NCI-H1105 (cell line): ENCODE measurements at places on chromosomes 5 and 9.
A peak's percentile ranks its signal among the peaks of the same experiment; 100 is the strongest.

GRCh38 chr9:21552244-21553170 lies 70.4 kb upstream of the IFNE start:
- DNase-seq: no peak

DNA sequence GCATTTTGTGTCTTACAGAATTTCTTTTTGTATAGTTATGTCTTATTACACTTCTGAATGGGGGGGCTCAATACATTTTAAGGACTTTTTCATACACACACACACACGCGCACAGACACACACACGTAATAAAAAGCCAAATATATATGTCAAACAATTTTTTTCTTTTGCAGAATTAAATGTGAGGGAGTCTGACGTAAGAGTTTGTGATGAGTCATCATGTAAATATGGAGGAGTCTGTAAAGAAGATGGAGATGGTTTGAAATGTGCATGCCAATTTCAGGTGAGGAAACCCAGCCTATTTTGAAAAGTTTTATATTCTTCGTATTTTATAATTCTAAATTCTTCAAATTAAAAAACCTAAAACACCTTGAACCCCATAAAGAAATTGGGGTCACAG lies 25.6 kb downstream of the TMEFF1 start:
- DNase-seq: no peak

- DNase-seq: peak; percentile 47
Measured at GRCh38 chr5:142063878-142064331, 44.7 kb upstream of the NDFIP1 start.

GRCh38 chr5:1824109-1824821 lies 23.1 kb downstream of the NDUFS6 start:
- no peak for DNase-seq

- no peak for DNase-seq
Measured at GRCh38 chr5:109961751-109962150, 272.0 kb downstream of the MAN2A1 start.

GRCh38 chr9:88803546-88804253 lies 187.6 kb upstream of the S1PR3 start:
- DNase-seq: no peak

- no peak for DNase-seq
Measured at GRCh38 chr9:86605303-86605702, 251.1 kb upstream of the TUT7 start.

- no peak for DNase-seq
Measured at GRCh38 chr9:124079176-124079925, 67.8 kb downstream of the LHX2 start.

DNA sequence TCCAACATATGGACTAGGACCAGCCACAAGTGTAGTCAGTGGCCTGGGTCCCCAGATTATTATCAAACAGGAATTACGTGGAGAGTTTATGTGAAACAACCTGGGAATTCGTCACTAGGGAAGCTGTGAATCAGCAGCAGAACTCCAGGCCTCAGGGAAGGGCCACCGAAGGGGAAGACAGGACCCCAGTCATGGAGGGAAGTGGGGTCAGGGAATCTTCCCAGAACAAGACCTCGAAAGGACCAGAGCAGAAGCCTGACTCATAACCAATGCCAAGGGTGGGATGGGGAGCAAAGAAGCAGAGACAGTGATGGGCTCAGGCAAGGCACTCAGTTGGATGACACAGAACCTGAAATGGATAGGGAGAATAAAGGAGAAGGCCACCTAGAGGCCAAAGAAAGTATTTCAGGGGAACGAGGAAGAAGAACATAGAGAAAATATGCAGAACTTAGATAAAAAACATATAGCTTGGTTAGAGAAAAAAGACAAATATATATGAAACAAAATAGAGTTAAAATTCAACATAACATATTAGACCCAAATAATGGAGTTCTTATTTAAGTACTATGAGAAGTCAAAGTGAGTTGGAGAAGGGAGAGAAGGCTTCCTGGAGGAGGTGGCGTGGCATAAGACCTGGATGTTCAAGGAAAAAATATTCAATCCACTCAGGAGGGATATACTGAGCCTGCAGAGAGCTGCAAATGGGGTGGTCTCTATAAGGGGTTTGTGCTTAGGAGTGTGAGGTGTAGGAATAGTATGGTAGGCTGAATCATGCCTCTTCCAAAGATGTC lies 66.7 kb upstream of the CAST start:
- DNase-seq: no peak

- no peak for DNase-seq
Measured at GRCh38 chr5:37812365-37812764, 27.5 kb downstream of the GDNF start.

DNA sequence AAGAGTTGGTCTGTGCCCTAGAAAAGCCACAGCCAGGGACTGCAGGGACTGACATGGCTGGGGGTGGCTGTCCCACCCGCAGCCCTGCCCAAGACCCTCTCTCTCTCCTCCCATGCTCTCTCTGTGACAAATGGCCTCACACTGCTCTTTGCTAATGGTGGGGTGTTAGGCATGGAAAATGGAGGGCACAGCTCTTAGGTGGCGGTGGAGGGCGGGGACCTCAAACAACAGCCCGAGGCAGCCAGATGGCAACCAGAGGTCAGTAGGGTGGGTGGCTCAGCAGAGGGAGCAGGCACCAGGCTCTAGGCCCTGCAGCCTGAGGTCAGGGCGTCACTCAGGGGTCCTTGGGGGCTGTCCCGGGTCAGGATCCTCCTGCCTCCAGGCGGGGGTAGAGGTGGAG lies 73.9 kb upstream of the DAB2IP start:
- DNase-seq: no peak

- DNase-seq: no peak
Measured at GRCh38 chr9:69831611-69832010, 11.0 kb downstream of the CFAP95 start.

GRCh38 chr9:121082075-121082474 lies 7.3 kb downstream of the CNTRL start:
- no peak for DNase-seq

GRCh38 chr9:132008184-132008803 lies 71.4 kb downstream of the MED27 start:
- no peak for DNase-seq

- no peak for DNase-seq
Measured at GRCh38 chr5:98128271-98128670, 645.2 kb upstream of the RGMB start.

DNA sequence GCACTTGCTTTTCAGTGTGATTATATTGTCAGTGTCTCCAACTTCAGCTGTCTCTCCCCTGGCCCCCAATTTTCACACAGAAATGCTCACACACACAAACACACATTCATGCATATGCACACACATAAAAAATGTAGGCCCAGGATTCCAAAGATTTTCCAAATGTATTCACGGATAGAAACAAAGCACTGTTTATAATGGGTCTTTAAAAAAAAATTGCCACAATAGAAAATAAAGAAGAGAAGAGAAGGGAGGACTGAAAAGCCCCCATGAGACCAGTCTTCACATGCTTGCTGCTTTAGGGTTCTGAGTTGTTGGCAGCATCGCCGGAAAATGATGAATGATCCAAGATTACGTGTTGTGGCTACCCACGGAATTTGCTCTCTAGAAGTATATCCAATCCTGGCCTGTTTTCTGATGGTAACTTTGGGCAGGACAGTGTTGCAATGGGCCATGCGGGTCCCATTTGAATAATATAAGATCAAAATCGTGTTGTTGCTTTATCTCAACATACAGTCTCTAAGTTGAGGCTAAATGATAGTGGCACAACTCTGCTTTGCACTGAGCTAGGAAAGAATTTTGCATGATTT lies 36.2 kb upstream of the ACO1 start:
- DNase-seq: no peak

- no peak for DNase-seq
Measured at GRCh38 chr5:95818181-95819147, 4.1 kb downstream of the GLRX start.

DNA sequence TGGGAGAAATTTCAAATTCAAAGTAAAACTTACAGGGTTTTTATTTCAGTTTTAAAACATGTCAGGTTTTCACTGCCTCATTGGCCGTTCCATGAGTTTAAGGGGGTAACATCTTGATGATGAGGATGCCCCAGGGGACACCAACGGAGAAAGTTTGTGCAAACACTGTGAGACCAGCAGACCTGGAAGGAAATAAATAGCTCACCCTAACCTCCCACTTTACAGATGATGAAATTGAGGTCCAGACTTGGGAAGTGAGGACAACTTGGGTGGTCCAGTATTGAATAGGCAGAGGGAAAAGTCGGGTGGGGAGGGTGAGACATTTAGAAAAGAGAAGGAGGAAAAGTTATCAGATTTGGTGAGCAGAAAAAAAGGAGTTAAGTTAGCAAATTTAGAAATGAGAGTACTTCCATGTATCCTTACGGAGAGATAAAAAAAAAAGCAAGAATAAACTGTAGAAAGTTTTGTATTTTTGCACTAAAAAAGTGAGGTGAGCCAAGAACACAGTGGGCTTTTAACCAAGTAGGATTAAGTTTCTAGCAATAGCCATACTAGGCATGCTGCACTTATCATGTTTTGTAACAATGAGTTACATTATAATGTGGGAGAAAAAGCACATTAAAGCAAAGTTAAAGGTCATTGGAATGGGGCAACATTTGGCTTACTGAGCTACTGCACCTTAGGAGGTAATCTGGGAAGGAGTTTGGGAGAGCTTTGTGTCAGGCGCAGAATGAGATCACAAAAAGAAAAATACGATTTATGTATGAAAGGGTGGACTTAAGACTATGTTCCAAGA lies 125.1 kb downstream of the GAS1 start:
- DNase-seq: no peak

- no peak for DNase-seq
Measured at GRCh38 chr5:80755626-80756025, 100.8 kb upstream of the DHFR start.
